ENCODE measurements at places on chromosomes 2 and 18.

DNA sequence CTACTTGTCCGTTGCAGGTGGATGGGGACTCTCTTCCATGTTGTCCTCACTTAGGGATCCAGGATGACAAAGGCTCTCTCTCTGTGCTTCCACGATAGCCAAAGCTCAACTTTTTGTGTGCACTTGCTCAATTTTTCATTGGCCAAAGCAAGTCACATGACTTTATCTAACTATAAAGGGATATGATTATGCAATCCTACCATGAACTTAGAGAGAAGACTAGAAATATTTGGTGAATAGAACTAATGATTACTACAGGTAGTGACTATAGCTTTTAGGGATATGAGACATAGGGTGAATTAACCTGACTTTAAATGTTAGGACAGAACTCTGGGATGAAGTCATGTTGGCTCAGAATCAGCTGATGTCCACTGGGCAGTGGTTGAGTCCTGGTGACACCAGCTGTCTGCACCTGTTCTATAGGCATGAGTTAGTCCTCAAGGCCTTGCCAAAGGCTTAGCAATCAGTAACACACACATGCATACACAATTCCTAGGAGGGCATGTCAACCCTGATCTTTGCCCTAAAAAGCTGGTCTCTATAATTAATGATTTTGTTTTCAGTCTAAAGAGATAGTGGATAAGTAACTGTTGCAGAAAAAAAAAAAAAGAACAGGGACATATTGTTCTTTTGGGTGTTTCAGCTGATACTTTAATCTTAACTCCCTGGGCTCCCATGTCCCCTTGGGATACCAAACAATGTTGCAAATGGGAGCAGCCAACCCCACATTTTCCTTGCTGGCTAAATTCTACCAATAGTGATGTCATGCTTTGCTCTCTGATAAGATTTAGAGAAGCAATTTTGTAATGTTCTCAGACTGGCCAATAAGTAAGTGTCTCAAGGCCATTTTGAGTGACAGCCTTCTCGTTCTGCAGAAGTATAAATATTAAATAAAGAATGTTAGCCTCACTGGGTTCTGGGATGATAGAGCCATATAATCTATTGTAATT, 12.5 kb upstream of the HK2 start:
- DNase-seq: no peak

GRCh38 chr18:75393721-75394120, 33.8 kb downstream of the SMIM21 start:
- DNase-seq: no peak

DNA sequence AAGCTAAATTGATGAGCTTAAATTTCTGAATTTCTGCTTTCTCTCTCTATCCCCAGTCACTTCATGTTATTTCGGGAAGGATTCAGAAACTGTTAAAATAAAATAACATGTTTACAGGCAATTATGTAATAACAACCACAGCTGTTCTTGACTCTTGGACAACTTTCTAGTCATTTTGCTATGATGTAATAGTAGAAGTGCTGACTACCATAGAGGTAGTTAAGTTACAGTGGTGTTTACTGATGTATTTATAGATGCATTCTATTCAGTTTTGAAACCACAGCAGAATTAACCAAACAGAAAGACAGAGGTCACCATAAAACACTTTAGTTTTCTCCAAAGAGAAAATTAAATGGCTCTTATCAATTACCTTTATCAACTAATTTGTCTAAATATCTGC, 1292.0 kb upstream of the CHAC2 start:
- DNase-seq: no peak

DNA sequence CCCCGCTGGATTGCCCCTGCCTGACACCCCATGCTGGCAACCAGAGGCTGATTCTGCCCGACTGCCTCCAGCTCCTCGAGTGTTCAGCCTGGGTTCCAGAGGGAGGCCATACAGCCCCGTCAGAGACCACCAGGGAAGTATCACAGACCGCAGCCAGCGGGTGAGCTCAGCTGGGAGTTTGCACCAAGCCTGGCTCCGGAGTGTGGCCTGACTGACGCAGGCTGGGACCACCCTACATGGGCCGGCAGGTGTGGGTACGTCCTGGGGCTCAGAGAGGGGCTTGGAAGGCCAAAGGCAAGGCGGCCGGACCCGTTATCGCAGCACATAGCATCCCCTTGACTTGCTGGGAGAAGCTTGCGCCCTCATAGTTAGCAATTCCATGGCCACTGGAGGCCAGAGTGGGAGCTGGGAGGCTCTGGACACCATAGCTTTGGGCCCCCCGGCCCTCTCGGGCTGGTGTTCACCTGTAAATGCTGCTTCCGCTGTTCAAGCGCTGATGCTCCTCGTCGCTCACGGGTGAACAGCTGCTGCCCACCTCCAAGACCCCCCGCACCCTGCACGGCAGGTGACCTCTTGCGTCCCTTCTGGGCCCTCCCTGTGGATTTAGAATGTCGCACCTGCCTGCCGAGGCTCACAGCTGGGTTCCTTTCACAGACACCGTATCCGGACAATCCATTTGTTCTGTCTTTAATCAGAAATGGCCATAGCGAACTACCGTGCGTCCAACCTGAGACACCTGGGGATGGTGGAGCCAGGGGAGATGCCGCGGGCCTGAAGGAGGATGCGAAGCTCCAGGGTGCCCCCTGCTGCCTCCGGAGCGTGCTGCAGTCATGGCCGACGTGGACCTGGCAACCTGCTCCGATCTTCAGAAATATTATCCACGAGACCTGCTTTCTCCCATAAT, 31.2 kb upstream of the SLC66A3 start:
- DNase-seq: no peak

- no peak for DNase-seq
Measured at GRCh38 chr2:95359031-95359430, 43.5 kb upstream of the FAHD2A start.

DNA sequence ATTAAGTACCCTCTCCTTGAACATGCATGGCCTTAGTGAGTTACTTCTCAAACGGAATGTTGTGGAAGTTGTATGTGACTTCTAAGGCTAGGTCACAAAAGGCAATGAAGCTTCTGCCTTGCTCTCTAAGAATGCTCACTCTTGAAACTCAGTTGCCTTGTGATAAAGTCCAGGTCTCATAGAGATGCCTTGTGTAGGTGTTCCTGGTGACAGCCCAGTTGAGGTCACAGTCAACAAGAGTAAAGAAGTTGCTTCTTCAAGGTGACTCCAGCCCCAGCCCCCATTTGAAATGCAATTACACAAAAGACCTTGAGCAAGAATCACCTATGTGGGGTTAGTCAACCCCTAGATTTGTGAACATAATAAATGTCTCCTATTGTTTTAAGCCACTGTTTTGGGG, 35.6 kb downstream of the PTPN2 start:
- no peak for DNase-seq

GRCh38 chr2:227031379-227031778, 132.6 kb downstream of the COL4A4 start:
- DNase-seq: no peak

- no peak for DNase-seq
Measured at GRCh38 chr2:204407204-204408014, 137.9 kb upstream of the PARD3B start.

- DNase-seq: no peak
Measured at GRCh38 chr2:100476606-100477005, 6.3 kb downstream of the NMS start.

- no peak for DNase-seq
Measured at GRCh38 chr2:225002656-225003045, 39.6 kb downstream of the DOCK10 start.

DNA sequence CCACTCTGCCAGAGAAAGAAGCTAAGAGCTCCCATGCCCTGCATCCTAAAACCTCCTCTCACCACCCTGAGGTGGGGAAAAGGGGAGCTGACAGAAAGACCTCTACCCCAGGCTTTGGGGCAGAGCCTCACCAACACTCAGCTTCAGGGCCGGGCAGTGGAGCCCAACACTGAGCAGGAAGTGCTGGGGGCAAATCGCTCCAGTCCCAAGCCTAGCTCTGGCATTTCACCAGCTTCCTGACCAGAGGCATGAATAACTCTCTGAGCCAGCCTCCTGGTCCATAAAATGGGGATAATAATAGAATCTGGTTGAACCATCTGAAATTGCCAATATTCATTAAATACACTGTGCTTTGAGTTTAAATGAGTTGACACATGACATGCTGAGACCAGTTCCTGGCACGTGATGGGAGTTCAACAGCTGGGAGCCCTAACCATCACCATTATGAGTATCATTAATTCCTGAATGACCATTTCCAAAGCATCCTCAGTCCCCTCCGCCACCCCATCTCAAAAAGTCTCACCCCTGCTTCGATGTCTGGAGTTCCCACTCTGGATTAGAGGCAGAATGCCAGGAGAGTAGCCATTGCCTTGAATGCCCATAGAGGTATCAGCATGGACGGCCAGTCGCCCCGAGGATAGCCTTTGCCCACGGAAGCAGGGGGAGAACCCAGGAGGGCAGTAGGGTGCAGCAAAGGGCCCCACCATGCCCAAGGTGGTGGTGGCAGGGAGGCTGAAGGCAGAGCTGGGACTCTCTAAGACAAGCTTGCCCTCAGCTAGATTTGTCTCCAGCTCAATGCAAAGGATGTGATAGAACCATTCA, 153.4 kb downstream of the TNS1 start:
- DNase-seq: no peak

DNA sequence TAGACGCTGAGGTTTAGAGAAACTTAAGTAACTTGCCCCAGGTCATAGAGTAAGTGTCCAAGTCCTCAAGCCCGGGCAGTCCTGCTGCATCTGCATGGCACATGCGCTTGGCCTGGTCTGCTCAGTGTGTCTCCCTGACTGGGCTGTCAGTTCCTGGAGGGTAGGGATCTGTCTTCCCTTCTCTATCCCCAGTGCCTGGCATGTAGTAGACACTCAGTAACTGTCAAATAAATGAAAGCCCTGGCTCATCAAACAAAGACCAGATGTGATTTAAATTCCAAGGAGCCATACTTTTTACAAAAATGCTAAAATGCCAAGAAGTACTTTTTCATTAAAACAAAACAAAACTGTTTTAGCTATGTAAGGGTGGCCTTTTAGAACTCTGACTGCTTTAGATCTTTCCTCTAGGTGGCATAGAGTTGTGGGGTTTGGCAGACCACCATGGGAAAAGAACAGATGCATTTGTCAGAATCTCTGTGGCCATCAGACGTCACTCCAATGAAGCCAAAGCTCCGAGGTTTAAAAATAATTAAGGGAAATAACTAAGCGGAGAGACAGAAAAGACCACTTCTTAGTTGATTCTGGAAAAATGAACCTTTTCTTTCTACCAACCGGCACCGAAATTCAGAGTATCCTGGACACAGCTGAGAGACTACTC, 34.0 kb downstream of the EPAS1 start:
- DNase-seq: no peak

DNA sequence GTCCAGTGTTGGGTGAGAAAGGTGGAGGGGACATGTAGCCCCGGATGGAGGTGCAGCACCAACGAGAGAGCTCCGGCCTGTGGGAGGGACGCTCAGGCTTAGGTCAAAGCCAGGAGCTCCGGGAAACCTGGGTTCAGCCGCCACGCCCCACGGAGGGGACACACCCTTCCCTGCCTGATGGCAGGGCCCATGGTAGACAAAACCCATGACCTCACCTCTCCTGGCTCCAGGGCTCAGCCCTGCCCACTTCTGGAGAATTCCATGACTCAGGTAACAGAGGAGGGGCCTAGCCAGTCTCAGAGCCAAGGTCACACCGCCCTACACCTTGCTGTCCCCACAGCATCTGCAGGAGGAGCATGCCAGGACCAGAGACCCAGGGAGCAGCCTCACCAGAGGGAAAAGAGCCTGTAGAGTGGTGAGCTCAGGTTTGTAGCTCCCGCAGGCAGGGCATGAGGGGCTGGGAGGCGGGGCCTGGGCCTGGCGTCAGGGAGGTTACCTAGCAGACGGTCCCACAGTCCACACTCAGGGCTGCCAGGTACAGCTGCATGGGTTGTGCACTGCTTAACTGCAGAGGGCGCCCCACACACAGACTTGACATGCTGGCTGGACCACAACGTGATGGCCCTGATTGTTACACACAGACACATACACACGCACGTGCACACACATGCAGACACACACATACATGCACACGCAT, 70.8 kb upstream of the SMAD7 start:
- no peak for DNase-seq

DNA sequence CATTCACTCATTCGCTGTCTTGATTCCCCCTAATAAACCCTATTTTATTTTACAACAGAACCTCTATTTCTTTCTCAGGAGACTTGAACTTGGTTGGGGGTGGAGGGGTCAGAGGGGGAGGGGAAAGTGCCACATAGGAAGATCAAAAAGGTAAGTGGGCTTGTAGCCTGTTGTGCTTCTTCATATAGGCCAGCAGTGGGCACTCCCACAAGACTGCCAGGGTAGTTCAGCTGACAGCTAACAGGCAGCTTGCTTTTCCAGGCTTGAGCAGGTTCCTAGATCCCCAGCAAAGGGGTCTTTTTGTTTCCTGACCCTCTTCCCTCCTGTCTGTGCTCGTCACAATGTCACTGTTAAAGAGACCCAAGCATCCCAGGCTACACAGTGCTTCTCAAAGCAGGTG, 829 bp upstream of the KIAA2012 start:
- DNase-seq: no peak

DNA sequence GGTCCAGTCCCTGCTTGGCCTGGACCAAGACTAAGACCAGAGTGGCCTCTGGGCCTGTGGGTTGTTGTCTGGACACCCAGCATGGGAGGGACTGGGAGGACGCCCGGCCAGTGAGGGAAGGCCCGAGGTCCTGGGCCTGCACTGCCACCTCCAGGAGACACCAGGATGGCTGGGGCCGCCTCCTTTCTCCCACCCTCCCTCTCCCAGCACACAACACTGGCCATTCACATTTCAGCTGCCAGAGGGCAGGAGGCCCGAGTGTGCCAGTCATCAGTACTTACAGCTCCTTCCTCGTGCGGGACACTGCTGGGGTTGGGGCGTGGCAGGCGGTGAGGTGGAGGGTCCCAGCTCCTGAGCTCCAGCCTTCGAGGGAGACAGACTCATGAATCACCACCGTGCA, 133.5 kb downstream of the ASB1 start:
- DNase-seq: no peak

DNA sequence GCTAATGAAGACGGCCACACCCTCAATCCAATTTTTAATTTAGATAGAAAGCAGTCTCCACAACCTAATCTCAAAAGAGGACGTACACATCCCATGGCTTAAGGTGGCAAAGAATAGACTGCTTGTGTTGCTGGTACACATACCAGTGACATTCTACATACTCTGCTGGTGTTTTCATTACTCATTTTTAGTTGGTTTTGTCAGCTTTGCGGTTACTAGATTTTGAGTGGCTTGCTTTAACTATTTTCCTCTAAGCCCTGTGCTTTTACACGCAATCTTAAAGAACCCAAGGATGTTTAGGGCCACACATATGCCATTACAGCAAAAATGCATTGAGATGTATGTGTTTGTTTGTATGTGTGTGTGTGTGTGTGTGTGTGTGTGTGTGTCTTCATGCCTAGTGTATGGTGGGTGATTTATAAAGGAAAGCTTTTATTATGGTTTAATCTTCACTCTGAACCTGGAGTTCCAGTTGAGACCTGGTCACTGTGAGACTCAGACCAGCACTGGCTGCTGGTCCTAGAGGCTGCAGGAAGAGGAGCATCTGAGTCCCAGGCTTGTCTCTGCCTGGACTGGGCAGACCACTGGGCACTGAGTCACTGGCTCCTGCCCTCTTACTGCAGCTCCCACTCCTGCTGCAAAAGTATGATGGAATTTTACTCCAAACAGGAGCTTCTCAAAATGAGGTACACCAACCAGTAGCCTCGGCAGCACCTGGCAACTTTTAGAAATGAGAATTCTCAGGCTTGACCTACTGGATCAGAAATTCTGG, 415.9 kb downstream of the NBAS start:
- no peak for DNase-seq

Measured in NCI-H1048 (cell line).